Liver (tissue), 10 donors: ENCODE measurements at places on chromosomes 11 and 22. TPM values are rescaled to one million over a fixed set of nuclear protein-coding genes. Genes with fewer than 3 reads are reported as not detected.

The CAPN5 gene
- 18.3 TPM for polyA plus RNA-seq

The EMID1 gene
- 2.4 TPM for polyA plus RNA-seq

The LRRC55 gene
- 0.08 TPM for polyA plus RNA-seq

The GDPD4 gene
- polyA plus RNA-seq, result not detected

The SCGB2A2 gene
- not detected for polyA plus RNA-seq

The MMP13 gene
- not detected for polyA plus RNA-seq

The YIF1A gene
- polyA plus RNA-seq, result 136 TPM

The TOM1 gene
- polyA plus RNA-seq, result 49.7 TPM

The GNAZ gene
- polyA plus RNA-seq, result 0.43 TPM

The CAT gene
- 270 TPM for polyA plus RNA-seq

The CHRM1 gene
- not detected for polyA plus RNA-seq

The IGF2 gene
- 125 TPM for polyA plus RNA-seq

The OR8G5 gene
- polyA plus RNA-seq, result not detected

DNA sequence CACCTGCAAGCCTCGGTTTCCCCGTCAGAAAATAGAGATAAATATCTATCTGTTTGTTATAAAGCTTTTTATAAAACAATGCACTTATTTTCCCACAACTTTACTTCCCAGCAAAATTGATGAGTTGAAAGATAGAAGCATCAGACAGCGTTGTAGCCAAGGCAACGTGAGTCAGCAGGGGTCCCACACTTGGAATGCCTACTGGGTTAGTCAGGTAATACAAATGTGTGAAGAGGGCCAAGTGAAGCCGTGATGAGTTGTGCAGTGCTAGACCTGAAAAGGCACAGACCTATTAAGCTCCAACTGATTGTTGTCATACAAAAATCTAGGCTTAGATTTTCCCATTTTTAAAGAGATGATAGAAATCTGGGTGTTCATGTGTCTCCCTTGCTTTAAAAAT is 118.7 kb downstream of the PGR start:
- DNase-seq, result no peak

GRCh38 chr11:41175304-41175972 is 284.0 kb downstream of the LRRC4C start:
- DNase-seq, result no peak

GRCh38 chr11:72720784-72721183 is 31.4 kb downstream of the ARAP1 start:
- DNase-seq, result no peak

DNA sequence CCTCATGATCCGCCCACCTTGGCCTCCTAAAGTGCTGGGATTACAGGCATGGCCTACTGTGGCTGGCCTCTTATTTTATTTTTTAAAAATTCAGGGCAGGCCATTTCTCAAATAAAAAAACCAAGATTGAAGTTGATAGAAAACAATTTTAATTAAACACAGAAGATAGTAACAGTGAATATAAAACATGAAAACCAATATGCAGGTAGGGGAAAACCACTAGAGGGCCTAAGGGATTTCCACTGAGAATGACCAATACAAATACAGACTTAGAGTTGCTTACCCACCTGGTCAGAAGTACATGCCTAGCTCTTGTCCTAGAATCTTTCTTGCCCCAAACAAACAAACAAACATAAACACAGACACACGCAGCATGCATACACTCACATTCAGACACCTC is 1.7 kb upstream of the RTCB start:
- DNase-seq, result no peak

DNA sequence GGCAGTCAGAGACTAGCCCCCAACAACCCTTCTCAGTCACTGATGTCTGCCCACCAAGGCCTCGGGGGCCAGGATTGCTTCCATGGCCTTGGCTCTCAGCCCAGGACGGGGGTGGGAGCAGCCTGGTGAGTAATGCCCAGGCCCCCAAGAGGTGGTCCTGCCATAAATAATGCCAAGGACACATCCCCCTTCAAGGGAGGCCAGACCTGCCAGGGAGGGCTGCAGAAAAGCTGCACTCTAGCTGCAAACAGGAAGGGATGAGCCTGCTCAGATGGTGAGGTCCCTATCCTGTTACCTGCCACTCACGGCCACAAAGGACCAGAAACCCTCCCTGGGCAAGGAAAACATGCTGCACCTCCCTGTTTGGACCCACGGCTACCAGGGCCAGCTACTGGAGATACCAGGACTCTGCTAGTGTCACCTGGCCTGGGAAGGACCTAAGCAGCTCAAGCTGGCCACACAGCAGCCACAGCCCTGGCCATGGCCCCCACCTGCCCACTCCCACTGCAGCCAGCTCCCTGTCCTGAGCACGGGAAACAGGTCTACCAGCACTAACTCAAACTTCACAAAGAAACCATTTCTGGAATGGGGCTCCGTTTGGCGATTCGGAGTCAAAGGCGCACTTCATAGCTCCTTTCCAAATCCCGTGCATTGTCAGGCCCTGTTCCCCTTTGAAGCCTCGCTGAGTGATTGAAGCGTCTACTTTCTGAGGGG is 12.1 kb downstream of the GNB1L start:
- no peak for DNase-seq

DNA sequence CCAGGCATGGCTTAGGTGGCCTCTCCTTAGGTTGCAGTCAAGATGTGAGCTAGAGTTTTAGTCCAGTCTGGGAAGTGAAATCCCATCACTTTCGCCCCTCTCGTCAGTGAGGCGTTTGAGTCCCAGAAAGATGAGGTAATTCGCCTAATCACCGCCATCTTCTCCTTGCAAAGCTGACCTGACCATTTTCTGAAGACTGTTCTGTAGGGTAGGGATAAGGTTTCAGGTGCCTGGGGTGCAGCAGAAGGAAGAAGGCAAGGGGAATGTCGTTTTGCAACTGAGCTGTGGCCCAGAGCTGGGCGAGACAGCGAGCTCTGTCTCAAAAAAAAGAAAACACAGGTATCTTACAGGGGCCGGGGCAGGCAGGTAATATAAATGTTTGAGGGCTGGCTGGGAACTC is 61.7 kb upstream of the CECR2 start:
- no peak for DNase-seq

GRCh38 chr22:37486224-37486845 is at the start of gene MFNG:
TSS of gene MFNG (minus strand) at chr22:37486384. CDS start at chr22:37486177, 207 bp downstream.
- DNase-seq, result peak; percentile 58

GRCh38 chr11:34745195-34745594 is 124.3 kb downstream of the EHF start:
- no peak for DNase-seq

GRCh38 chr11:93728792-93729128 is 12.5 kb downstream of the TAF1D start:
- DNase-seq, result no peak

GRCh38 chr22:22085702-22086500 is 103.3 kb upstream of the TOP3B start:
- no peak for DNase-seq

DNA sequence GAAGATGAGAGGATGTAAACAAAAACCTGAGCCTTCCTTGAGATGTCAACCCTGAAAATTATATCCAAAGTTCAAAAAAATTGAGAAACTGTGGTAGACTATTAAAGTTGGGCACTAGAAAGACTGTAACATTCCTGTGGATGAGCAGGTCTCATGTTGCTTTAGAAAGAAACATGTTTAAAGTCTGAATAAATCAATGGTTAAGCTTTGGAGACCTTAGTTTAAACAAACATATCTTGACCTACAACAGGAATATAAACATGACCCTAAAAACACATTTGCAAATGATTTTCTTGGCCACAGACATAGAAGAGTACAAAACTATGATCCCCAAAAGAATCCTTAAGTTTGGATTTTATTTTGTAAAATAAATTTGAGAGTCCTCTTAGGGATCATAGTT is 38.1 kb upstream of the PCF11 start:
- no peak for DNase-seq

DNA sequence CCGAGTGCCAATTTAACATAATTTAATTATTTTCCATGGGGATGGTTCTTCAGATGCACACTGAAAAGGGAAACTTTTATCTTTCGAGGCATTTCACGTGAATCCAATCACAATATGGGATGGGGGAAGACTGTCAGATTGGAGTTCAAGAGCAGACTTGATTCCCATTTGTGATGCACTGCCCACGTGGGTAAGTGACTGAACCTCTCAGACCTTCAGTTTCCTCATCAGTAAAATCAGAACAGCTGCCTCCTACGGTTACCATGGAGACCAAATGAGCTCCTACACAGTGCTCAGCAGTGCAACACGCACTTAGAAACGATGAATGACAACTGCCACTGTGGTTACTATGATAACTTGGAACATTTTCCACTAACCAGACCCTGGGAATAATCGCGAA is 21.7 kb downstream of the KIAA0930 start:
- no peak for DNase-seq

- DNase-seq, result no peak
Measured at GRCh38 chr11:126468102-126468521, 112.6 kb downstream of the ST3GAL4 start.

DNA sequence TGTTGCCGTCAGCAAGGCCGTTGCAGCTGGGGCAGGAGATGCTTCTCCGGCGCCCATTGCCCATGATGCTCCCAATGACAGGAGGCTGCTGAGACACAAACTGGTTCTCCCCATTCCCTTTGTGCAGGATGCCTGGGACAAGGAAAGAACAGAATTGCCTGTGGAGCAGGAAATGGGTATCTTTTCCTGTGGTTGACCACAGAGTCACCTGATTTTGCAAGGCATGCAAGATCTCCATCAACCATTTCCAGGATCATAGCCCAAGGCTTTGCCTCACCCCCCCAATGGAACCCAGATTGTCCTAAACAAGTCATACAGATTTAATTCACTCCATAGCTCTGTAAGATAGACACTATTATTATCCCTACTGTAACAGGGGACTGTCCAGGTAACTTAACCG is 148.1 kb upstream of the NARS2 start:
- DNase-seq, result no peak

DNA sequence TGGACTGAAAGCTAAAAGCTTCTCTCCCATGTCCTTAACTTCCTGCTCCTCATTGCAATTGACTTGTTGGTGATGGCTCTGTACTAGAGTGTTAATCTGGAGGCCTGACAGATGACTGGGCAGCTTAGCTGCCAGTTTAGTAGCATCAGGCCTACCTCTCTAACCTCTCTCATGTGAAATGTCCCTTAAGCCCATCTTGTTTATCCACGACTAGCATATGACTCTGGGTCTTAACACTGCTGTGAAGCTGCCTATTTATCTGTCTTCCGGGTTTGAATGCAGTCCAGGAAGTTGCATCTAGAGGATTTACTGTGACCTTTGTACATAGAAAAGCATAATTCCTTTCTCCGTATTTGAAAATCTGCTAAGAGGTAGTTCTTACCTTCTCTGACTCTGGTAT is 85.3 kb upstream of the HORMAD2 start:
- DNase-seq, result no peak

DNA sequence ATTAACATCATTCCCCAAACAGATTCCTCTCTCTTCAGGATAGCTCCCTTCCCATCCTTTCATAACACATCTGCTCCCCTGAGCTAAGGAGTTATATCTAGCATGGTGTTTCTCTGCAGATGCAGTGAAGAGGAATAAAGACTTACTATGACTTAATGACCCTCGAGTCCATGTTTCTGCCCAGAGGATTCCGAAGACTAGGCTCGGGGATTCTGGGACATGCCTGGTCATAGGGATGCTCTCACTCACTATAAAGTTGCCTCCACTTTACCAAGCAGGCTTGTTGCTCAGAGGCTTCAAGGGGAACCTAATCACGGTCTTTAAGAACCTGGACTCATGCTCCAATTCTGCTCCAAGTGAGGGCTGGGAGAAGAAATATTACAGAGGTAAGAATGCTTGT is at the start of gene OR52E4:
TSS of gene OR52E4 (plus strand) at position 301 of the 400 bp plus-strand sequence. CDS start 3,664 bp downstream, outside the sequence.
- no peak for DNase-seq

- DNase-seq, result no peak
Measured at GRCh38 chr11:64484191-64485022, 106.6 kb upstream of the SLC22A12 start.

- no peak for DNase-seq
Measured at GRCh38 chr11:1875093-1875850, 16.4 kb downstream of the PRR33 start.

DNA sequence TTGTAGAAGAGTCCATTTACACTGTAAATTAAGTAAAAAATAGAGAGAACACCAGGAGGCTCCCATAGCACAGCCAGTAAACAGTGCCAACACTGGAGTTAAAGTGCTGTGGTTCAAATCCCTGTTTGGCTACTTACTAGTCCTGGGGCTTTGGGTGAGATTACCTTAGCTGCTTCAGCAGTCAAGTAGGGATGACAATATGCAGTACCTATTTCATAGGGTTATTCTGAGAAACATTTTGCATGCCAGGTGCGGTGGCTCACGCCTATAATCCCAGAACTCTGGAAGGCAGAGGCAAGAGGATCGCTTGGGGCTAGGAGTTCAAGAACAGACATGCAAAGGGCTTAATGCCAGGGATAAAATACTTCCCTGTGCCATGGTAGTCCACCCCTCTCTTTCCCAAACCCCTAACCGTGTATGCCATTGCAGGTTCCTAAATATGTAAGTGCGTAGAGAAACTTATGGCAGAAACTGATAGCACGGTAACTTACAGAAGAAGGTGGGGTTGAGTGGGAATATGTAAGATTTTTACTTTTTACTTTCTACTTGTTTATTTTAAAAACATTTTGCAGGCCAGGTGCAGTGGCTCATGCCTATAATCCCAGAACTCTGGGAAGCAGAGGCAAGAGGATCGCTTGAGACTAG is 86.4 kb upstream of the PICALM start:
- no peak for DNase-seq

- no peak for DNase-seq
Measured at GRCh38 chr11:20362481-20362880, 1.0 kb upstream of the HTATIP2 start.

GRCh38 chr11:64331569-64332371 is 8.2 kb upstream of the CCDC88B start:
- DNase-seq, result peak; percentile 85

DNA sequence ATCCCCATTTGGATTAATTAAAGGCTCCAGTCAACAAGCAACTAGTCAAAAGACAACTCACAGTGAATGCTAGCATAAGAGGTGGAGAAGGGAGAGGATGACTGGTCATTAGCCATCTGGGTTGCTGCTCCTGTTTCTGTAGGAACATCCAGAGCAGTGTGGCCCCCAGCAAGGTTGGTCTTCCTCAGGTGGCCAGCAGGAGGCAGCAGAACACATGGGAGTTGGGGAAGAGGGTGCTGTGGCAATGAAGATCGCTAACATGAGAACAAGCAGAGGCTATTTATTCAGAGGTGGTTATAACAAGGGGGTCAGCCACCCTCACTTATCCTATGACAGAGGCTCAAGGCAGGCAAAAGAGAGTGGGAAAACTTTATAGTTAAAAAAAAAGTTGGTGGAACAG is 21.3 kb downstream of the IZUMO1R start:
- peak; percentile 56 for DNase-seq
